ENCODE measurements at places on chromosomes 4 and X. TPM values are rescaled to one million over a fixed set of nuclear protein-coding genes. Genes with fewer than 3 reads are reported as not detected.
A peak's percentile ranks its signal among the peaks of the same experiment; 100 is the strongest.

Gene UGT2B10
- total RNA-seq, result not detected

Gene CCNG2
- 130 TPM for total RNA-seq

Gene IL2RG
- total RNA-seq, result 698 TPM

DNA sequence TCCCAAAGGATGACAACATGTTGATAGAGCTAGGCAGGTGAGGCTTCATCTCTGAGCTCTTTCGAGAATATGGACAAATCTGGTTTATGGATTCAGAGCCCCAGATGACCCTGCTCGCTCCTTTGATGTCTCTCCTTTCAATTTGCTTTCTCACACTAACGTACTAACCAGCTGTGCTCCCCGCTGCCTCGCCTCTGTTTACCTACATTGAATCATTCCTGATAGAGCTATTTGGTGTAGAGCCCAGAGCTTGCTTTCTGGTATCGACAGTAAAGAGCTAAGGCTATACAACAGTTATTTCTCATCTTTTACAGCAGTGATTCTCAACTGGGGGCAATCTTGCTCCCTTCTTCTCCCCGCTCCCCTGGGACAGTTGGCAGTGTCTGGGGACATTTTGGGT, 8.9 kb upstream of the PHKA2 start:
- no peak for ATAC-seq

DNA sequence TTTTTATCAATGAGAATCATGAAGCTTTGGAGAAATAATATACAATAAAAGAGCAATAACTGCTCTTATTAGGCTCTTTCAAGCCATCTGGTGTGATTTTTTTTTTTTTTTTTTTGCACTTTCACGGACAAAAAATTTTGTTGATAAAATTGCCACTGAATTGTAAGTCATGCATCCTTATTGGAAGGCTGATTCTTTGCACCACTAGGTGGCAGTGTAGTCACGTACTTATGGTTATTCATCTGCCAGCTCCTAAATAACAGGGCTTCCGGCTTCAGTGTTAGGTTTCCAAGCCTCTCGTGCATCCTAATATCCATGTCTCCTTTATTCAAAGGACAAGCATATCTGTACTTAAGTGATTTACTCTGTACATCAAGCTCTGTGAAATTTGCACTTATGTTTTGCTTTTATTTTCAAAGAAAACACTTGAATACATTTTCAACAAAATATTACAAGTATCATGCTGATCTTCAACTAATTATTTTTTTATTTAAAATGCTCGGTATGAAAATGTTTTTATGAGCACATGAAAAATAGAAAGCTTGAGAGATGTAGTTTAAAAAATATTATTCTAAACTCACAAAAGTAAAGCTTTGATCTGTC, 1578.3 kb upstream of the TENM3 start:
- ATAC-seq, result peak; percentile 47

GRCh38 chrX:500481-501010, 113.8 kb upstream of the PPP2R3B start:
- no peak for ATAC-seq

DNA sequence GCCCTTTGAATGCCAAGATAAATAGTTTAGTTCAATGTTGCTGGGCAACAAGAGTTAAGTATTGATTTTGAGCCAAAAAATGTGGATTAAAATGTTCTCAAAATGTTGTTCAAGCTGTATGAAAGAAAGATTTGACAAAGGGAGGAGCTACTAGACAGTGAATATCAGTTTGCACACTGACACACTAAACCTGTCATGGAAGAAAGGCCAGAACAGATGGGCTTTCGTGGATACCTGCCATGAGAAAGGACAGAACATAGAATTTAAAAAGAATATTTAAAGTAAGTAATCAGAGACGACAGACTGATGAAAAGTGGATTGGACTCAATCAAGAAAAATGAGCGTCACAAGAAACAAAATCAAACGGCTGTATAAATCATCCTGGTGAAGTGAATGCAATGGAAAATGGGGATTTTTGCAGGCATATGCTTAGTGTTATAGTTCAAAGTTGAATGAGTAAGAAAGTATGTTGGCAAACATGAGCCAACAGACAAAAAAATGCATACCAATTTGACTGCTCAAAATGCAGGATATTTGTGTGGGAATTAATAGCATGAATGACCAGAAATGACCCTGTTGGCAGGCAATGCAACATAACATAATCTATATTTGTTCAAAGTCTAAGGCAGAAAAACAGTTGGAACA, 7.4 kb downstream of the PCDH18 start:
- ATAC-seq, result no peak
